Stimulated activated CD8-positive, alpha-beta memory T cell treated with anti-CD3 and anti-CD28 coated beads, Interleukin-7, amount 100 ng/mL, for 1 hour (primary cell): ENCODE measurements at places on chromosomes 13 and 19.

GRCh38 chr13:31894931-31895330 lies 136.6 kb upstream of the FRY start:
- DNase-seq, result no peak

- DNase-seq, result no peak
Measured at GRCh38 chr13:33099860-33100259, 83.6 kb downstream of the KL start.

DNA sequence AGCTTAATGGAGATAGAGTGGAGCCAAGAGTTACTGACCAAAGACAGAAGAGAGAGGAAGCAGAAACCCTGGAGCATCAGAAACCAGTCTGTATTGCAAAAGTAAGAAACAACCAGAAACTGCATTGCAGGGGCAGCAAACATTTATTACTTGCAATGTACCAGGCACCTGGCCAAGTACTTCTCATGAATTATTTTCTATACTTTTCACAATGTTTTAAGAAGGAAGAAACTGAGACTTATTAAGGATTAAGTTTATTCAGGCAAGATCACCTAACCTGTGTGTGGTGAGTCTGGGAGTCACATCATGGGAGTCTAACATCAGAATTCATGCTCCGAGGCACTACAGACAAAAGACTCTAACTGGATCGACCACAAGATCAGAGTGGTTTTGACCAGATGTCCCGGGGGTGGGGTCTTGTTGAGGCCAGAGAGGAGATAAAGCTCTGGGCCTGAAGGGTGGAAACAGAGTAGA lies 47.4 kb downstream of the TNFRSF19 start:
- DNase-seq, result no peak

DNA sequence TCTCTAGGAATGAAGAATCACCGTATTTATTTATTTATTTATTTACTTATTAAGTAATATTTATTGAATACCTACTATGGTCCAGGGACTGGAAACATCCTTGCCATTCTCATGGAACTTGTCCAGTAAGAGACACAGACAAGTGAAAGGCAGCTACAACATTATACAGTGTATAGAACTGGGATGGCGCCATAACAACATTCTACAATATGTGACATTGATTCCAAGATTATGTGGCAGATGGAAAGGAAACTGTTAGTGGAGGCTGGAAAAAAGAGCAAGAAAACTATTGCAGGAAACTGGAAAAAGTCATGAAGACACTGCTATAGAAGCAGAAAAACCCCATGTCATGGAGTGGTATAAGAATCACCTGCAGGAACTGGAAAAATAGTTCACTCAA lies 9.4 kb upstream of the TBC1D4 start:
- DNase-seq, result no peak

- DNase-seq, result no peak
Measured at GRCh38 chr19:11425719-11426457, 6.8 kb upstream of the RGL3 start.

- DNase-seq, result no peak
Measured at GRCh38 chr13:37648609-37649008, 50.0 kb upstream of the POSTN start.

- no peak for DNase-seq
Measured at GRCh38 chr13:95955255-95955654, 97.9 kb downstream of the UGGT2 start.

GRCh38 chr13:43134868-43135267 lies 111.5 kb downstream of the DNAJC15 start:
- DNase-seq, result no peak

GRCh38 chr13:44160591-44161191 lies 212.9 kb upstream of the SERP2 start:
- no peak for DNase-seq

- no peak for DNase-seq
Measured at GRCh38 chr19:6725513-6726231, 5.2 kb upstream of the C3 start.

GRCh38 chr19:45249261-45250033 lies 1.6 kb upstream of the MARK4 start:
- DNase-seq, result no peak

GRCh38 chr13:71768881-71769280 lies 98.1 kb downstream of the DACH1 start:
- no peak for DNase-seq

GRCh38 chr19:9641810-9642209 lies 20.8 kb upstream of the ZNF561 start:
- no peak for DNase-seq

GRCh38 chr19:5997371-5997770 lies 19.4 kb upstream of the RANBP3 start:
- no peak for DNase-seq

- DNase-seq, result no peak
Measured at GRCh38 chr13:103067751-103068555, 1.7 kb upstream of the SLC10A2 start.

DNA sequence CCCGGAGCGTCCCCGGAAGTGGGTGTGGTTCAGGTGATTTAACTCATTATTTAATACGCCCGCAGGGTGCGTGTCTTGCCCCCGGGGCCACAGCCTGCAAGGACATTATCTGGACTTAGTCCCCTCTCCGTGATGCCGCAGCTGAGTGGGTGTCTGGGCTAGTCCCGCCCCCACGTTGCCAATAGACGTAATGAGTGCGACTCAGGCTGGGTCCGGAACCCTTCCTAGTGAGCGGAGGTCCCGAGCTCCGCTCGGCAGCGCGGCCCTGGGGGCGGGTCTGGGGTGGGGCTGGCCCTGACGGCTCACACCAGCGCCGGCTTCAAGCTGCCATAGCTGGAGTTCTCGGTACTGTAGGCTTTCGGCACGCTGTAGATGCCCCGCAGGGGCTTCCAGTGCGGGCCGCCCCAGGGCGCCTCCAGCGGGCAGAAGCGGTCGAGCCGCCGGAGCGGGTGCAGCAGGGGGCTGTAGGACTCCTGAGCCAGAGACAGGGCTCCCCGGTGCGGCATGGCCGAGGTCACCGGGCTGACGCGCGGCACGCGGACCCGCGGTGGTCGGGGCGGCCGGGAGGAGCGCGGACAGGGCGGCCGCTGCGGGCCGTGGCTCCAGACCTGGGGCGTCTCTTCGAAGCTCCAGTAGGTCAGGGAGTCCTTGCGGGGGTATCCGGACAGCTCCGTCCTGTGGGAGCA lies 918 bp upstream of the LHB start:
- DNase-seq, result peak; percentile 43

DNA sequence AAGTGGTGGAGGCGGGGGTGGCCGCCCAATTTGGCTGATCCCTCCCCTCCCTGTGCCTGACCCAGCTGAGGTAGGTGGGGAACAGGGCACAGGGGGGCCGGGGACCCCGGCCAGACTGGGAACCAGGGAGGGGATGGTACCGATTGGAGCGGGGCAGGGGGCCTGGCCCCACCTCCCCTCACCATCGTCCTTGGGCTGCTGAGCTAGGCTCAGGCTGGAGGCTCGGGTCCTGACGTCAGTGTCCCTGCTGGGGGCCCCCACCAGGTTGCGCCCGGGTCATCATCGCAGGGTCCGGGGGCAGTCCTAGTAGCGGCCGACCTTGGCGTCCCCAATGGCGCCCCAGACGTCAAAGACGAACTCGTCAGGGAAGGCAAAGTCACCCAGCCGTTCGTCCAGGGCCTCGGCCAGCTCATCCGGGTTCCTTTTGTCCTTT lies 3.0 kb upstream of the PTGER1 start:
- DNase-seq, result no peak

DNA sequence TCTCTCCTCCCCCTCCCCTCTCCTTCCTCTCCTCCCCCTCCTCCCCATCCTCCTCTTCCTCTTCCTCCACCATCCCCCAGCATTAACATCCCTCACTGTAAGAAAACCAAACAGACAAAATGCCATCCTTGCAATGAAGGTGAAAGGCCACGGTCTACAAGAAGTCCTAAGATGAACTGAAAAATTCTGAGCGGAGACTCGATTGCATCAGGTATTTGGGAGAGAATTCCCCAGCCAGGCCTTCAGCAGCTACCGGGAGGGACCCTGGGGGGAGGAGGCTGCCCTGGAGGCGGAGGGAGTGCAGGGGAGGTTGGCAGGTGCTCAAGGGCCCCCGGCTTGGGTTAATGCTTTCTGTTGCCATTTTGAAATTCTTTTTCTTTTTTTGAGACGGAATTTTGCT lies 10.1 kb upstream of the TIMM44 start:
- DNase-seq, result no peak

DNA sequence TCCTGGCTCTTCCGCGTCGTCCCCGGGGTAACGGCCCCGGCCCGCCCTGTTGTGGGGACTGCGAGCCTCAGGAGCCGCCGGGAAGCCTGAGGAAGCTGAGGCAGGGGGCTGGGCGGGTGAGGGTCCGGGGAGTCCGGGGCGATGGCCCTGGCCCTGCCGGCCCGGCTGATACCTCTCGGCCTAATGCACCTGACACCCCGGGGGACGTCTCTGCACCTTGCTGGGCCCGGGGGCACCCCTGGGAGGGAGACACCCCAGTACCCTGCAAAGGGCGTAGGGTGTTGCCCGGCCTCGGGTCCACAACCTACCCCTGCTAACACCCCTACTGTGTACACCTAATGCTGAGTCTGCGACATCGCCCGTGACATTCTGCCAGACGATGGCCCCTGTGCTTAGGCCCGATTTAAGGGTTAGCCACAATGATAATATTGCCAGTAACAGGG lies 410 bp downstream of the PIN1 start:
- DNase-seq, result no peak

GRCh38 chr19:38270587-38271167 lies 6.3 kb downstream of the SPINT2 start:
- no peak for DNase-seq

GRCh38 chr19:1291761-1292418 lies 6.2 kb downstream of the EFNA2 start:
- DNase-seq, result no peak

DNA sequence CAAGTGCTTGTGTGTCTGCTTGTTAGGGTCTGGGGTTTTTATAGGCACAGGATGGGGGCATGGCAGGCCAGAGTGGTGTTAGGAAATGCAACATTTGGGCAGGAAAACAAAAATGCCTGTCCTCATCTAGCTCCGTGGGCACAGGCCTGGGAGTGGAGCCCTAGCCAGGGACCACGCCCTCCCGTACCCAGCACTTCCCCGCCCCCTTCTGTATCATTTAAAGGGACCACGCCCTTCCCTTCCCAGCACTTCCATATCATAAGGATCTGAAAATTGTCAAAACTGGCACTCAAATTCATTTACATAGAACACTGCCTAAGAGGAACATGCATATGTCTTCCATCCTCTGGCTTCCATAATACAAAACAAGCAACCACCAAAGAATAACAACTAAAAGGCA lies 185.8 kb downstream of the B3GLCT start:
- DNase-seq, result no peak

GRCh38 chr13:75440100-75440499 lies 41.9 kb downstream of the TBC1D4 start:
- DNase-seq, result no peak

- no peak for DNase-seq
Measured at GRCh38 chr13:97483465-97483864, 49.5 kb downstream of the RAP2A start.

DNA sequence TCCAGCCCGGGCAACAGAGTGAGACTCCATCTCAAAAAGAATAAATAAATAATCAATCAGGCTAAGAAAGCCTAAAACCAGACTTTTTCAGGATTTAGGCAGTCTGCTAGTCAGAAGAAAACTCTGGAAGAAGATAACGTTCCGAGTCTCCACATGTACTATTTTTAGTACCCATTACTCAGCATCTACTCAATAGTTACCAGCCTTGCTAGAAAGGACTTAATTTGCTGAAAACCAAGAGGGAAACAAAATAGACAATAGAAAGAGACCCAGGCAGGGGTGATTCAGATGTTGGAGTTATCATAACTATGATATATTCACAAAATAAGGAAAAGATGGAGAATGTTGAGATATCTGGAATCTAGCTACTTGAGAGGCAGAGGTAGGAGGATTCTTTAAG lies 3.6 kb upstream of the LIN7B start:
- DNase-seq, result no peak

DNA sequence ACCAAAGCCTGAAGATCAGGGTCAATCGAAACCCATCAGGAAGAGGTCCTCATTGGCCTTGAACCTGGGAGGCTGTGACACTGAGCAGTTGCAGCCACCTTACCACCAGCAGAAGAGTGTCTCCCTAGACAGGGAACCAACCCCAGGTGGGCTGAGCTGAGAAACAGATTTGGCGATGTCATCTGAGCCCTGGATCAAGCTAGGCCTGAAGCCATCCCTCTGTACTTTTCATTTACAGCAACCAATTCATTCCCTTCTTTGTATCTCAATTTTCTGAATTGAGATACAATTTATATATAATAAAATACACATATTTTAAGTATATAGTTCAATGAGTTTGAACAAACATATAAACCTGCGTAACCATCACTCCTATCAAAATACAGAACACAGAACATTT lies 14.6 kb downstream of the RHPN2 start:
- DNase-seq, result no peak

GRCh38 chr13:48151363-48152161 lies 56.7 kb upstream of the MED4 start:
- no peak for DNase-seq

DNA sequence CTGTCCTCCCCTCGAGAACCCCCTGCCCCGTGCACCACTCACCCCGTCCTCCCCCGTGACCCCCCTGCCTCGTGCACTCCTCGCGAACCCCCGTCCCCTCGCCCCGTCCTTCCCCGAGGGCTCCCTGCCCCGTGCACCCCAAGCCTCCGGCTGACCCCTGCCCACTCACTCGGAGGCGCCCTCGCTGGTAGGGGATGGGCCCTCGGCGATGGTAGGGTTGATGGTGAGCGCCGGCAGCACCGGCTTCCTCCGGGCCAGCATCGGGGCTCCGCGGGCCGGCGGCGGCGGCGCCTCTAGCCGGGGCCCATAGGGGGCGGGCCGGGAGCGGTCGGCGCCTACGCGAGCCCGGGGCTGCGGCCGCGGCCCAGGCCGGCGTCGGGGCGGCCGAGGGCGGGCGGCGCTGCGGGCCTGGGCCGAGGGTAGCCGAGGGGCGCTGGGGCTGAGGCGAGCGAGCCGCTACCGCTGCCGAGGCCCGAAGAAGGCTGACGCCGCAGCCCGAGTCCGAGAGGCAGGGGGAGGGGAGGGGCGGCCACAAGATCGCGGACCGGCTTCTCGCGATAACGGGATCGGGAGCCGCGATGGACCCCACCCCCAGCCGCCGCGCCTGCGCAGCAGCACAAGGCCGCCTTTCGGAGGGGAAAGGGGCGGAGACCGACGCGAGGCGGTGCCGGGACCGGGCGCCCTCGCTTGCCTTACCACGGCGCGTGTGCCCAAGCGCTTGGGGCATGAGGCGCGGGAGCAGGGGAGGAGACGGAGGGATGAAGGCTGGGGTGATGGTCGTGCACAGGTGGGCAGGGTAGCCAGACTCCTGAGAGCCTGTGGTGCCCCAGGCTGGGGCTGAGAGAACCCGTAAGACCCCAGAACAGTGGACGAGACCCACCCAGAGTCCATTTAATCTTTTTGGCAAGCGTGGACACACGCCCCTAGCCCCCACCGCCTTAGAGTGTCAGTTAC lies at the start of gene MAP2K2:
TSS of gene MAP2K2 (minus strand) at position 508 of the 954 bp plus-strand sequence. CDS start at position 261, 247 bp downstream.
- DNase-seq, result peak; percentile 95

GRCh38 chr19:45711851-45712698 lies 18.6 kb downstream of the FBXO46 start:
- no peak for DNase-seq
